D721Med (cell line): ENCODE measurements at places on chromosomes 1 and 21.

DNA sequence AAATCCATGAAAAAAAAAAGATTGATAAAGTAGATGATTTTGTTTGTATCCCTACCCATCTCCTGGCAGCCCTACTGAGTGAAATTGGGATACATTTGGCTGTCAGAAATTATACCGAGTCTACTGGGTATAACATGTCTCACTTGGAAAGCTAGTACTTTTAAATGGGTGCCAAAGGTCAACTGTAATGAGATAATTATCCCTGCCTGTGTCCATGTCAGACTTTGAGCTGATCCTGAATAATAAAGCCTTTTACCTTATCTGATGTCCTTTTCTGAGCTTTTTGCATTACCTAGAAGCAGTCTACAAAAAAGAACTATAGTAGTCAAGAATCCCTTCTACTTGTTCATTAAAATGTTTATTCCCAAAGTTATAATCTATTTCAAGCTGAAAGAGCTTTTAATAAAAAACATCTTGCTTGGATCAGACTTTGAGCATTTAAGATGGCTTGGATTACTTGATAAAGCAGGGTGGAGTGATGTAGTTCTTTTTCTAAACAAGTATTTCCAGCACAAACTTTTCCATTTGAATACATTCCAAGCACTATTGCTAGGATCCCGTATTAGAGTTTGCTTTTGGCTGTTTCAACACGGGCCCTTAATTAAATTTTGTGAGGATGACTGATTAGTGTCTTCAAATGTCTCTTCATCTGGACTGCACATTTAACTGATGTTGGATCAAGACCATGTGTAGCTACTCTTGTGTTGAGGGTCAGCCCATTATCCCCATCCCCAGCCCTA is 69.2 kb downstream of the DTL start:
- no peak for DNase-seq

- DNase-seq = no peak
These were observed 5.6 kb upstream of the KPRP start for GRCh38 chr1:152752225-152752624.

GRCh38 chr1:225642177-225642576 is 10.7 kb downstream of the ENAH start:
- DNase-seq = no peak

- no peak for DNase-seq
These were observed 16.3 kb downstream of the CNIH3 start for GRCh38 chr1:224632381-224632871.

DNA sequence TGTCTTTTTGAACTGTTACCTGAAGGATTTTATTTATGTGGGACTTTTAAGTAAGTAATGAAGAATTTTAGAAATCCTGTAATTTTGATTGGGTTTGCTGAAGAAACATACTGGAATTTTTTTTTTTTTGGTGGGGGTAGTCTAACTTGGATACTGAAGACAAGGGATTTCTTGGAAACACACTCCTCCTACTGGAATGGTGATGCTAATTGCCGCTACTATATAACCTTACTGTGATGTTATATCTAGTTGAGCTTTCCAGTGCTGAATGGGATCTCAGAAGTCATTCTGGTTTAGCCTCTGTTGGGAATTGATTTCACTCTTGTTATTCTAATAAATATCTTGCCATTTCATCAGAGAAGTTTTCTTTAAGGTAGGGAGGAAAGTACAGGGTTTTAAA is 8.4 kb downstream of the PPP2R5A start:
- DNase-seq = no peak
